ENCODE measurements at places on chromosomes 7 and 10.

DNA sequence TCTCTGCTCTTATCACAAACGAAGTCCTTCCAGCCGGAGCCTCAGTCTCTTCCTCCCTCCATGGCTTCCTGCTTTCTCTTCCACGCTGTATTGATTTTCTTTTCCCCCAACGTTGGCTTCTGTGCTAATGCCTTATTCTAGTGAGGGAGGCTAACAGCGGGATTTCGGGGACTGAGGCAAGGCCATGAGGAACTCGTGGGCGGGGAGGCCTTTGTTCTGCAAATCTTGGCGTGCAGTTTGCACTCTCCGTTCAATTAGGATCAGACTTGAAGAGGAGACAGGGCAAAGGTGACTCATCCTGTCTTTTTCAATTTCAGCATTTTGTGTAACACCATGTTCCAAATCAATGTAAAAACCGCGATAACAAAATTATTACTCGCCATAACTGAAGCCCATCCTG, 25.3 kb downstream of the EN2 start:
- no peak for DNase-seq

- no peak for DNase-seq
Measured at GRCh38 chr7:159098811-159099655, 45.6 kb downstream of the VIPR2 start.

GRCh38 chr10:62561151-62561550, 187.0 kb downstream of the ZNF365 start:
- no peak for DNase-seq

DNA sequence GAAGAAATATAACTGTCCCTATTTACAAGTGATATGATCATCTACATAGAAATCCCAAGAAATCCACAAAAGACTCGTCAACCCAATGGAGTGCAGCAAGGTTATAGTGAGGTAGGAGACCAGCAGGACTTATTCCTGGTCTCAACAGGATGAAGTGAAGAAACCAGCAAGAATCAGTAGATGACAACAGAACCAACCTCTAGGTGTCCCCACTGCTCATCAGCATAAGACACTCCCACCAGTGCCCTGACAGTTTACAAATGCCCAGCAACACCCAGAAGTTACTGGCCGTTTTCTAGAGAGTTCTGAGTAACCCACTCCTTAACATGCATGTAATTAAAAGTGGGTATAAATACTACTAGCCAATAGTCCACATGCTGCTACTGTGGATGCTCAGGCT, 470.5 kb upstream of the LRRTM3 start:
- no peak for DNase-seq

- DNase-seq: no peak
Measured at GRCh38 chr10:103653581-103654037, 160.1 kb downstream of the NEURL1 start.

GRCh38 chr7:71659622-71660021, 527.7 kb downstream of the GALNT17 start:
- no peak for DNase-seq

GRCh38 chr7:100687261-100687660, 6.8 kb downstream of the GIGYF1 start:
- no peak for DNase-seq

GRCh38 chr10:3077940-3078630, 10.7 kb downstream of the PFKP start:
- DNase-seq: no peak

- DNase-seq: no peak
Measured at GRCh38 chr10:73339436-73339835, 19.2 kb downstream of the CFAP70 start.

DNA sequence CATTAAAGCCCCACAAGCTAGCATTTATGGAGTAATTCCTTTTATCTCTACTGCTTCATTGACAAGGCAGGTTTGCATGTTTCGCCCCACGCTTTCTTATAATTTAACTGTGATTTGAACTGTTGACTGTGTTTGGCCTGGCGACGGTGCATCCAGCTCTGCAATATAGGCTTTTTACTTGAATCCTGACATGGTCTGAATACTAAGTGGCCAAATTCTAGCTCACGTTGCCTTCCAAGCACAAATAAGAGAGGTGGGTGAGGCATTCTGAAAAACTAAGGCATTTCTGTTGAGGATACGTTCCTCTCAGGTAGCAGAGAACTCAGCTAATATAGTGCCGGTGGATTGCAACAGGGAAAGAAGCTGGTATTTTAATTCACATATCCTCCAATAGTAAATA, 61.8 kb downstream of the NRP1 start:
- no peak for DNase-seq

DNA sequence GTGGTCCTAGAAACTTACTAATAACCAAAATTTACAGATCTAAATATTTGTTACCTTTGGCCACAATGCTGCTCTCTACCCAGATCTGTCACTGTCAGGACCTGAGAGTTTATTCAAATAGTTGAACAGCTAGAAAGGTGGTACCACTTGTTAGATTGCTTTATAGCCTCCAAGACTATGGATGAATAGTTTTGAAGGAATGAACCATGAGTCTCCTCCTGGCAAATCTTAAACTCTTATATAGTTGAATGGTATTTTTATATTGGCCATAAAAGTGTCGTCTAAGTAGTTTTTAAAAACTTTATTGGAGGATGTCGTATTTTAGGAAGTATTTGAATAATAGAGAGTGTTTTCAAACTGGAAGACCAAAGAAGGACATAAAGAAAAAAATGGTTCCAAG, 178.7 kb downstream of the AHR start:
- DNase-seq: no peak

DNA sequence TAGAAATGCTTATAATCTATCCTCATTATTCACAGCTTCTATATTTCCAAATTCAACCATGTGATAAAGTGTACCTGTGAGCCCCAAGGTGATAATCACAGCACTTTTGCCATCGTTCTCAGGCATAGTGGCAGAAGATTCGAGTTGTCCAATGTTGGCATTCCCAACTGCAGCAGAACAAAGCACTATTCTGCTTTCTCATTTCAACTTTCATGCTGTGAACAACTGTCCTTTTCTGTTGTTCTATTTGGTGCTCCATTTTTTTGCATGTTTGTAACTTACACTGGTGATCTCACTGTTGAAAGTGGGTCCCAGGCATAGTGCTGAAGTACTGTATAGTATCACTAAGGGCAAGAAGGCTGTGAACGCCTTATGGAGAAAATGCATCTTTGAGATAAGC, 438.2 kb downstream of the PAXIP1 start:
- DNase-seq: no peak

DNA sequence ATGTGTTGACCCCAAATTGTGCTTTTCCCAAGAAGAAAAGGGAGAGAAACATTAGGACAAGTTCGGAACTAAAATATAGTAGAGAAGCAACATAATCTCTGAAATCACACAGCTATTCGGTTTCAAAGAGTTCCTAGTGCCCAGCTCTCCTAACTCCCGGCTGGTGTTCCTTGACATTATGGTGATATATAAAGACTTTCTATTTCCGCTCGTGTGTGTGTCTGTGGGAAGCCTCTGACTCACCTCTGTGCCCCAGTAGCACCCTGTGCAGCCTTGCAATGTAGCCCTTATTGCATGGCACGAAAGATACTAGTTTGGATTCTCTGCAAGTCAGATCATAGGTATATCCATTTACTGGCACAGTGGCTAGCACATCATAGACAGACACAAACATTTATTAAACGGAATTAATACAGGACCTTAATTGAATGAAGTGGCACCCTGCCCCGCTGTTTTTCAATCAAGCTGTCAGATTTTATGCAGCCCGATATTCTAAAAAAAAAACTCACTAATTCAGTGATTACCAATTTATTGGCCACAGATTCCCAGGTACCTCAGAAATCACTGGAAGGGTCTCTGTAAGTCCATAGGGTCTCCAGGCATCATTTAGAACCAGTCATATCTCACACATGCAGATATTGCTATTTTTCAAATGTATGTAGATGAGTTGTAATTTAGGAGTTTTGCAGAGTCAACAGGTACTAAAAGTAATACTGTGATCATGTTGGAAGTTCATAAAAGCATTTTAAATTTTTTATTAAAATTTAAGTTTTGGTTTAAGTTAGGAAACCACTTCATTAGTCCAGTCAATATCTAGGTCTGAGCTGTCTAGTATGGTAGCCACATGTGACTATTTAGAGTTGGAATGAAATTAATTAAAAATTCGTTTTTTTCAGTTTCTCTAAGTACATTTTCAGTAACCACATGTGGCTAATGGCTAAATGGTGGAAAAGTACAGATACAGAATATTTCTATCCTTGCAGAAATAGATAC, 43.3 kb downstream of the SFTPD start:
- DNase-seq: no peak

DNA sequence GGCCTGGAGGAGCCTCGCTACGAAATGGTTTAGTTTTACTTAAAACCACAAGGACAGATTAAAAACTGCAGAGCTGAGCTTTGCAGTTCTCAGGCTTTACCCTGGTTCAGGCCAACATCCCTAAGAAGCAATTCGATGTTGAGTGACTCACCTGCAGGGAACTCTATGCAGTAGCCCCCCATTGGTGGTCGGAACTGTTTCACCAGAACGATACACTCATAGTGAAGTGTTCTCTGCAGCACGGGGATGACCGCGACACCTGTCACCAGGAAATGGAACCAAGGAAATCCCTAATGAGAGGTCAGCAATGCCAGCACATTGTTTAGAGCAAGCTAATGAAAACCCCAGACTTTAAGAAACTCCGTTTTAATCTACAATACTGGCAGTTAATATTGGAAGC, 18.0 kb downstream of the NUDT5 start:
- no peak for DNase-seq

DNA sequence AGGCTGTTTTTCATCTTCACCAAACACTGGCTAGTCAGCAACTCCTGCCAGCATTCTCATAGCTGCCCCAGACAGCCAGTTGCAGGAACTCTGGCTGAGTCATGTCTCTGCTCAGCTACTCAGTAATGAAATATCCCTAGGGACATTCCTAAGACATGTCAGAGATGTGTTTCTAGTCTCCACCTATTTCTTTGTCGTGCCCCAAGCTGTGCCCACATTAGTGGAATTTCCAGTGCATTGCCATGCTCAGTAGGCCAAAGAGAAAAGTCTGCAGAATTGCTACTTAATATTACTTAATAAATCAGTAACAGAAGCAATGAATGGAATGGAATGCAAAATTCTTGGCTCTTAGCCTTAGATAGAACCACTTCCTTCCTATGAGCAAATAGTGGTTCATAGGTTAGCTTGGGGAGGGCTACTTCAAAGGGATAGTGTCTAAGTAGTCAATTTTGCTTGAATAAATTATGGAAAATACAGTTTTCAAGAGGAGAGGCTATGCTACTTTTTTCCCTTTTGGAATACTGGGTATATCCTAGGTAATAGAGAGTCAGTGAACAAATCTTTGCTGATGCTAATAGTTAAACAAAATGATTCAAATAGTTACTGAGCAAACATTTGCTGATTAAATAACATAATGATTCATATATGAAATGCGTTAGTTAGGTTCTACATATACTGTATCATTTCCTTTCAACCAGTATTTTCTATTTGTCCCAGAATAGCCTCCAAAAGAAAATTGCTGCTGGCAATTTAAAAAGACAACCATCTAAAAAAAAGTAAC, 23.6 kb upstream of the SEMA3C start:
- DNase-seq: no peak

DNA sequence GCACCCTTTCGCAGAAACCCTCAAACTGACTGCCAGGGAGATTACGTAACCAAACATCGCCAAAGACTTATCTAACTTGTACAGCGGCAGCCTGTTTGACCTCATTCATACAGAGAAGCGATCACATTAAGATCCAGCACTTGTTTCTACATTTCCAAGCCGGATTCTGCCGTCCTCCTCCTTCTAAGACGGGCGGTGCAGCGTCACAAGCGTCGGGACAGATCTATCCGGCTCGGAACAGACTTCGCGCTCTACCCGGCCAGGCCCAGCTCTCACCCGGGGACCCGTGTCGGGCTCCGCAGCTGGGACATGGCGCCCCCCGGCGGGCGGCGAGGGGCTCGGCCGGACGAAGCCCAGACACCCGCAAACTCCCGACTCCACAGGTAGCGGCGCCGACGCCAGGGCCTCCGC, 373 bp downstream of the H2AZ2 start:
- peak; percentile 67 for DNase-seq

- no peak for DNase-seq
Measured at GRCh38 chr10:74868392-74868977, 42.1 kb downstream of the KAT6B start.

GRCh38 chr10:7667262-7668141, 736 bp upstream of the ITIH5 start:
- DNase-seq: no peak

GRCh38 chr10:61937631-61938351, 36.3 kb downstream of the ARID5B start:
- no peak for DNase-seq

- no peak for DNase-seq
Measured at GRCh38 chr10:102403115-102403514, 7.6 kb downstream of the NFKB2 start.

GRCh38 chr10:11511321-11511720, 100.1 kb downstream of the USP6NL start:
- DNase-seq: no peak

DNA sequence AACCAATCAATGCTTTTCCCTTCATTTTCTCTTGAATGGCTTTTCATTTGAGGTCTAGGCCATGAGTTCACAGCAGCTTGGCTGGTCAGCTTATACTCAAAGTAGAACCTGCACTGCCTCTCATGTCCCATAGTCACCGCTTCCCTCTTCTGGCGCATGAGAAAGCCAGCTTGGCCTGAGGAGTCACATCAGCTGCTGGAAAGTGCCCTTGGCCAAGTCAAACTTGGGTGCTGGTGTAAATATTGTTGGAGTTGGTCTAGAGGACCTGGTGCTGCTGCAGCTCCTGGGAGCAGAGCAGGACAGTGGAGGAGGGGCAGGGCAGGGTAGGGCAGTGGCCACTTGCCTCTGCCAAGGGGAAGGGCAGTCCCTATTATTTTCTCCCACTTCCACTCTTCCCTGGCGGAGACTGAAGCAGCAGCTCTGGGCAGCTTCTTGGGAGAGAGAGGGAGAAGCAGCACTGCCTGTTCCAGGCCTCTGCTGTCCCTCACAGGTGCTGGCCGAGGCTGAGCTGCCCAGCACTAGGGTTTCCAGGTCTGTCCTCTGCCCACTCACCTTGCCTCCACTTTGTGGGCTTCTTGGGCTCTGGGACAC, 12.8 kb downstream of the UBE2D4 start:
- no peak for DNase-seq

GRCh38 chr10:29176845-29177832, 111.7 kb upstream of the LYZL1 start:
- no peak for DNase-seq

DNA sequence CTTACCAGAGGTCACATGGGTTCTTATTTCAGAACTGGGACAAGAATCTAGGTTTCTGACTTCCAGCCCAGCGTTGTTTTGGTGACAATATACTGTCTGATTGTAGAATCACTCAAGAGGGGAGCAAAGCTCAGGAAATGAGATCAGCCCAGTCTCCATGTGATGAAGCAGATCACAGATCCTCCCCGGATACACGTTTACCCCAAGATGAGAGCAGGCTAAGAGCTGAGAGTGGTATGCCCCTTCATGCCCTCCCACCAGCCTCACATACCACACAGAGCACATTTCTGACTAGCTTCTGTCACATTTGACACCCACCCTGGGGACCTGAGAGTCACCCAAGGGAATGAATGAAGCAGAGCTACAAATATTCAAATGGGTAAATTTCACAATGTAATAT, 27.1 kb upstream of the PRKCQ start:
- no peak for DNase-seq

GRCh38 chr10:84095811-84096497, 43.4 kb upstream of the GHITM start:
- DNase-seq: no peak

- no peak for DNase-seq
Measured at GRCh38 chr7:150345012-150345411, 3.6 kb upstream of the RARRES2 start.

- DNase-seq: no peak
Measured at GRCh38 chr10:70376436-70377378, 5.7 kb downstream of the LRRC20 start.

All from stimulated activated CD8-positive, alpha-beta memory T cell treated with anti-CD3 and anti-CD28 coated beads, Interleukin-4, amount 100 ng/mL, for 4 hours (primary cell).